Sigmoid colon (tissue), 7 donors: ENCODE measurements at places on chromosomes 1 and 21. TPM values are rescaled to one million over a fixed set of nuclear protein-coding genes. Genes with fewer than 3 reads are reported as not detected.
A peak's percentile ranks its signal among the peaks of the same experiment; 100 is the strongest.

The THEM5 gene
- not detected for polyA plus RNA-seq

DNA sequence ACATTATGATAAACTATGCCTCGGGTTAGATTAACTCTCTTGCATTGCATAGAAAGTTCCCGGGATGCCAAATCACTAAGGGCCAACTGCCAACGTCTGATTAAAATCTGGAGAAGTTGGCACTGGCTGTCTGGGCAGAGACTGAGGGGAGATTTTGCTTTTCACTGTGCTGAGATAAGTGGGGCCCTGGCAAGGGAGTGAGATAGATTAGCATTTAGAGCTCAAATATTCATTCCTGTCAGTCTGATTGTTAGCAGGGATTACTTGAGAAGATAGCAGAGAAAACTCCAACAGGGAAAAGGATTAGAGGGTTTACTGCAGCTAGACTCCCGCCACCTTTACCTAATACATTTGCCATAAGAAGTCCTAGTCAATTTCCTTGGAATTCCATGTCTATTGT, 714.1 kb upstream of the CHRM3 start:
- DNase-seq, result no peak
- H3K27me3 ChIP-seq, result no peaks in the 10 kb centered on the region
- no peak overlapping the region for H3K4me3 ChIP-seq
- no peaks in the 10 kb centered on the region for H3K36me3 ChIP-seq
- no peak overlapping the region for H3K27ac ChIP-seq

The LRRC38 gene
- polyA plus RNA-seq, result not detected

- peaks cover 63% of the 10 kb centered on the region for H3K36me3 ChIP-seq
- H3K27ac ChIP-seq, result peak overlapping the region; percentile 53
- H3K4me3 ChIP-seq, result no peak overlapping the region
- DNase-seq, result no peak
- no peaks in the 10 kb centered on the region for H3K27me3 ChIP-seq
Observed at GRCh38 chr1:10128101-10128765, 82.1 kb upstream of the KIF1B start.

The OR2T33 gene
- polyA plus RNA-seq, result not detected

GRCh38 chr1:193706766-193707165, 520.4 kb upstream of the B3GALT2 start:
- H3K36me3 ChIP-seq, result no peaks in the 10 kb centered on the region
- no peak overlapping the region for H3K4me3 ChIP-seq
- H3K27ac ChIP-seq, result no peak overlapping the region

GRCh38 chr1:227315629-227316346, 2.5 kb downstream of the CDC42BPA start:
- H3K36me3 ChIP-seq, result no peaks in the 10 kb centered on the region
- peak overlapping the region; percentile 97 for H3K27ac ChIP-seq
- no peaks in the 10 kb centered on the region for H3K27me3 ChIP-seq
- no peak for DNase-seq
